ENCODE measurements at places on chromosomes 5 and 9.

DNA sequence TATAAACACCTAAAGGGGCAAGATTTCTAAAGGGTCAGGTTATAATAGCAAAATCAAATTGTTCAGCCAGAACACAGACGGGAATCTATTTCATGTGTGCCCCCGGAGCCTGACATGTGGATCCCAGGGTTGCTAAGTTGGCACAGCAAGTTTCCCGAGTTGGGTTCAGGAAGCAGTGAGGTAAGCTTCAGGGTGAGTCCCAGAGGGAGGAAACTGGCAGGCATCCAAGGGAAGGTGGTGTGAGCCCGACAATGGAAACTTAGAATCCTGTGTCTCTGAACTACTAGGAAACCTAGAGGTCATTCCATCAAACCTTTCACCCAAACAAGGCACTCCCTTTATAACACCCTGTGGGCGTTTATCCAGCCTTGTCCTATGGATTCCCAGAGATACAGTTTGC, 98.4 kb downstream of the ADRB2 start:
- no peak for DNase-seq

GRCh38 chr9:116695438-116695837, 8.3 kb downstream of the TRIM32 start:
- no peak for DNase-seq

DNA sequence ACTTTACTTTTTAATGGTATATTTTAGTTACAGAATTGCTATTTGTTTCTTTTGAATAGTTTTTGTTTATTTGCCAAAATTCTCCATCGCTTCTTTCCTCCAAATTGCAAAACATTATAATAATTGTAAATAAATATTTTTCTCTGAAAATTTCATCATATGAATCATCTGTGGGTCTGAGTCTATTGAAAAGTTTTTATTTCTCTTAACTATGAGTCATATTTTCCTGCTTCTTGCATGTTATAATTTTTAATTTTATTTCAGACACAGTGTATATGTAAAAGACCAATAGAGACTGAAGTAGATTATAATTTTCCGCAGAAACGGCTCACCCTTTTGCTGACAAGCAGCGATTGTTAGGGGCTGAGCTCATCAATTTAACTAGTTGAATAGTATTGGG, 279.1 kb upstream of the IL12B start:
- DNase-seq = no peak

DNA sequence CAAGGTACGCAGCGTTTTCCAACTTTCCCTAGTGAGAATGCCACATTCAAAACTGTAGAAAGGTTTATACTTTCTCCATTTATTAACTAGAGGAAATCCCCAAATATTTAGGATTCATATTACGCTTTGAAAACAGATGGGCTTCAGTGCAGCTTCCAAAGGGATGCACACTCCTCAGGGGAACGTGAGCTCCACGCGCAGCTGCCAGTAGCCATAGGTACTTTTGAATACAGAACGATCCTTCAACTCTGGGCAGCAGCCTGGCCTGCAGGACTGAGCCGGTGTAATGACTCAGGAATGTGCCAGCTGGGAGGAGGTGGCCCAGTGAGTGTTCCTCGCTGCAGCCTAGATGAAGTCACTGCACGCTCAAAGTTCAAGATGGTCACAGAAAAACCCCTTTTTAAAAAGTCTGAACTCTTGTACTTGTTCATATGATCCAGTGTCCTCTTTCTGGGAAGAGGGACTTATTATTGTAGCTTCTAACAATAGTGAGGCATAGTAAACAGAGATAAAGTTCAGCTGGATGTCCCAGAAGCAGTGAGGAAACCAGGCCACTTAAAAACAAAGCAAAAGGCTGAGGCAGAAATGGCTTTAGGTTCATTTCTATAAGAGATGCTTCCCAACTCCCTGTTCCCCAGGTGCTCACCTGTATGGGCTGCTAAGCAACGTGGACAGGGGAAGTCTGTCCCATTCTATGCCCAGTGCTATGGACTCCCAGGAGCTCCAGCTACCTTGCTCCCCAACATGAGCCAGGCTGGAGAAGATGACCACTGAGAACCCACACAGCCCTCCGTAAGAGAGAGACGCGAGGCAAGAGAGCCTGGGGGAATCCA, 130.0 kb downstream of the LHFPL2 start:
- no peak for DNase-seq

DNA sequence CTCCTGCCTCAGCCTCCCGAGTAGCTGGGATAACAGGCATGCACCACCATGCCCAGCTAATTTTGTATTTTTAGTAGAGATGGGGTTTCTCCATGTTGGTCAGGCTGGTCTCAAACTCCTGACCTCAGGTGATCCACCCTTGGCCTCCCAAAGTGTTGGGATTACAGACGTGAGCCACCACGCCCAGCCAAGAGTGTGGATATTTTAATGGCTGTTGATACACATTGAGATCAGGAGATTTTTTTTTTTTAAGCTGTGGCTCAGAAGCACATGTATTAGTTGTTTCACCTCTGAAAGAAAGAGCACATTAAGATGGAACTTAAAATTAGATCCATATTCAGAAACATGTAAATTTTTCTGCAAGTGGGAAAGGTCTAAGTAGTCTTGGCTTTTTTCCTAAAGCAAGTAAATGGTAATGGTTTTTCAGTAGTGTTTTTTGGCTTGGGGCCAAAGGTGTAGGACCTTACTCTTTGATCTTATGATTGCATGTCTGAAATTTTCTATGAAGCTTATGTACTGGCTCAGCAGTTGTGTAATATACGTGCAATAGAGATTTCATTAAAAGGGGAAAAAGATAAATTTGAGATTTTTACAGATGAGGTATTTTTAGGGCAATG, 9.9 kb downstream of the RBM27 start:
- DNase-seq = no peak

- DNase-seq = no peak
Observed at GRCh38 chr5:94181895-94182294, 436.5 kb downstream of the KIAA0825 start.

GRCh38 chr9:130898552-130898852, 1.9 kb upstream of the QRFP start:
- no peak for DNase-seq

GRCh38 chr9:87464992-87465378, 32.7 kb upstream of the DAPK1 start:
- no peak for DNase-seq

GRCh38 chr5:59357381-59357977, 536.0 kb downstream of the PDE4D start:
- DNase-seq = no peak

GRCh38 chr5:96638561-96638960, 23.6 kb upstream of the CAST start:
- no peak for DNase-seq

DNA sequence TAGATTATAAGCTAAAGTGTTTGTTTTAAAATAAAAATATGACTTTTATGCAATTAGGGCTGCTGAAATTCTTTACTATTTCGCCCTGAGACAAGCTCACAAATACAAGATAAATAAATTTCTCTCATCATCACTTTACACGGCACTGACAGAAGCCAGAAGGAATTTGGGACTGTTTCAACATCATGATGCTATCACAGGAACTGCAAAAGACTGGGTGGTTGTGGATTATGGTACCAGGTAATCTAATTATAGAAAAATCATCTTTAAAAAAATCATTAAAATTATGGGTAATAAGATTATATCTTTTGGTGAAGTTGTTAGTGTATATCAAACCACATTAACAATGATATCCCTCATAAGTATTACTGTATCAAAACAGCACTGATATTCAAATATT, 95.0 kb downstream of the MAN2A1 start:
- DNase-seq = no peak

DNA sequence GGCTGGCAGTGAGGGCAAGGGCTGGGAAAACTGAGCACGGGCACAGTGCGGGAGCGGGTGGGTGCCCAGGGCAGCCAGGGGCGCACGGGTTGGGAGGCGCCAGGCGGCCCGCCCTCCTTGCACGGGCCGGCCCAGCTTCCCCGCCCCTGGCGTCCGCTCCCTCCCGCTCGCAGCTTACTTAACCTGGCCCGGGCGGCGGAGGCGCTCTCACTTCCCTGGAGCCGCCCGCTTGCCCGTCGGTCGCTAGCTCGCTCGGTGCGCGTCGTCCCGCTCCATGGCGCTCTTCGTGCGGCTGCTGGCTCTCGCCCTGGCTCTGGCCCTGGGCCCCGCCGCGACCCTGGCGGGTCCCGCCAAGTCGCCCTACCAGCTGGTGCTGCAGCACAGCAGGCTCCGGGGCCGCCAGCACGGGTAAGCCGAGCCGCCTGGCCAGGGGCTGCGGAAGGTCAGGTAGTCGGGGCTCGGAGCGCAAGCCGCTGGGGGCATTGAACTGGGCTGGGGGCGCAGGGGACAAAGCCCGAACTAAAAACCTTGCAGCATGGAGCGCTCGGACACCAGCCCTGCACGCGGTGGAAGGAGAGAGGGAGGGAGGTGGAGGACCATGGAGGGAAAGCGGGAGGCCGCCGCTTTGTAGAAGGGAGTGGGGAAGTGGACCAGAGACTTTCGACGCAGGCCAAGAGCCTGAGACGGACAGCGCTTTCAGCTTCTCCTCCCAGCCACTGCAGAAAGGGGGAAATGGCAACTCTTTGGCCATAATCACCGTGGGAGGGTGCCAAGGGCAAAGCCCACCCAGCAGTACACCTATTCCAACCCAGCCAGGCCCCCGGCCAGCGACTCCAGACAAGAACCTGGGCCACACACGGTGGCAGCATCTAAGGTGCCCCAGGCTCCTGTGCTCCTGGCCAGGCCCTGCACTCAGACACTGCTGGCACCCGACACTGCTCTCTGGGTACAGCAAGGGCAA, at the start of gene TGFBI:
TGFBI (plus strand) TSS at position 207 of the 961 bp plus-strand sequence; CDS start at position 275, 68 bp downstream.
- DNase-seq = no peak

DNA sequence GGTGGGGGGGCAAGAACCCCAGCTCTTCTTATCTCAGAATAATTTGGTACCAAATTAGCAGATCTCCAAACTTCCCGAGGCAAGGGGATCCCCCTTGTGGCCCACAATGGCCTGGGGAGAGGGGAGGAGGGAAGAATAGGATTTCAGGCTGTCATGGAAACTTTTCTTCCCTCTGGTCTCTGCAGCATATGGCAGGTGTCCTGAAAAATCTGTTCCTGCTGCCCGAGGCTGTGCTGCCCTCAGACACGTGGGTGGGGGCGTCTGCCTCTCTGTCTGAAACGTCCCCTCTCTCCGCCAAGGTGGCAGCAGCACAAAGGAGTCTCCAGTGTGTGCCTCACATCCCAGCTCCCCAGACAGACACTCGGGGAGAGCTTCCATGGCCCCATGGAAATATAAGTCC, 34.0 kb downstream of the CCNJL start:
- no peak for DNase-seq

DNA sequence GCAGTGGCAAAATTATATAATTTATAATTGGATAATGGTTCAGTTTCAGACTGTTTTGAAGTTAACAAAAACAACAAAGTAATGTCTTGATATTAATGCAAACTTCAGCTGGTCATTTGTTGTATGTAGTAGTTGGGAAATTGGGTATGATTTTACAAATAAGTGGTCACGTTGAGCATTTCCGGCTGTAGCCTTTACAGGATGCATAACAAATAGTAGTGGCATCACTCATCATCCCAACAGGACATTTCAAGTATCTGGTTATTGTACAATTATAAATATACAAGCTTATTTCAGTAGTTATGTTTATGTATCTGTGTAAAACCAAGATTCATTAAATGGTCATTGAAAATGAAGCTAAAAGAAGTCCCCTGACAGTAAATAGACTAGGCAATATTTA, 72.9 kb downstream of the SMIM15 start:
- no peak for DNase-seq

GRCh38 chr5:57844410-57844809, 361.8 kb upstream of the ACTBL2 start:
- no peak for DNase-seq

DNA sequence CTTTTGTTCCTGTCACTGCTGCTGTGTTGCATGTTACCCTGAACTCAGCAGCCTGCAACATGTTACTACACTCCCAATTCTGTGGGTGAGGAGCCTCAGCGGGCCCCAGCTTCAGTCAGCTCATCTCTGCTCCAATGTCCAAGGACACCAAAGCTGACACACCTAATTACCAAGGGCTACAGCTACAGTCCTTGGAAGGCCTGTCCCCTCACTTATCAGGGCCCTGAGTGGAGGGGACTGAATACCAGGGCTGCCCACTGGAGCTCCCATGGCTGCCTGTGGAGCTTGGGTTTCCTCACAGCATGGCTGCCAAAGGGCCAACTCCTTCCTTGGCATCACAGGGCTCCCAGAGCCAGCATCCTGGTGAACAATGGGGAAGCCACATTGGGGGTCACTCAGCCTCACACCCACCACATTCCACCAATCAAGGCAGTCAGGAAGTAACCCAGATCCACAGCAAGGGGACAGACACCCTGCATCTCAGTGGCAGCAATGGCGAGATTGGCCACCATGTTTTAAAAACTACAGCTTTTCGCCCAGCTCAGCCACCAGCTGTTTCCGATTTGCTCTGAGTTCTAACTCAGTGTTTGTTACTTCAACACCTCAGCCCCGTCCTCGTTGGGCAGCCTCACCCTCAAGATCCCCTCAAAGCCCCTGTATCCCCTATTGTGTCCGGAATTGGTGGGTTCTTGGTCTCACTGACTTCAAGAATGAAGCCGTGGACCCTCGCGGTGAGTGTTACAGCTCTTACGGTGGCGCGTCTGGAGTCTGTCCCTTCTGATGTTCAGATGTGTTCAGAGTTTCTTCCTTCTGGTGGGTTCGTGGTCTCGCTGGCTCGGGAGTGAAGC, 18.9 kb downstream of the SEMA4D start:
- no peak for DNase-seq

DNA sequence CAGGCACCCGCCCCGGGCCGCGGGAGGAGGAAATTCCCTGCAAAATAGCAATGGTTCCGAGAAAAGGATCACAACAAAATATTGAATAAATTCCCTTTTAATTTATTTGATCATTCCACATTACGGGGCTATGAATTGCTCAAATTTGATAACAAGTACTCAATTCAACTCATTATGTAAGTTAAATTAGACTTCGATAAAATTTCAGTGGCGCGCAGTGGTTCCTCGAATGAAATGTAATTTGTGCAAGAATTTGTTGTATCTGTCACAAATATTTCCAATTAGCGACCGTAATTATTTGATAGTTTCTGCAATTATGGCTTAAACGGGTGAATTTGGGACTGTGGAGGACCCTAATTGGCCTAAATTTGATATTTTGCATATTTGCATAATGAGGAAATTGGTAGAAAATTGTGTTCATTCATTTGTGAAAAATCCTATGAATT, 76.0 kb upstream of the TBCA start:
- no peak for DNase-seq

GRCh38 chr5:169666365-169666764, 29.3 kb downstream of the DOCK2 start:
- no peak for DNase-seq

GRCh38 chr9:13083963-13084528, 195.4 kb downstream of the MPDZ start:
- no peak for DNase-seq

Measured in activated T-cell treated with anti-CD3 and anti-CD28 coated beads for 4 hours (primary cell).